ENCODE measurements at places on chromosomes 4 and X. TPM values are rescaled to one million over a fixed set of nuclear protein-coding genes. Genes with fewer than 3 reads are reported as not detected.

Gene ARSJ
- total RNA-seq = 40.2 TPM

Gene TEX11
- total RNA-seq = not detected

Gene KCNIP4
- total RNA-seq = 0.38 TPM

Gene SHROOM2
- total RNA-seq = 18.1 TPM

Gene DCAF4L1
- total RNA-seq = not detected

Gene GPR34
- not detected for total RNA-seq

Gene SGMS2
- total RNA-seq = 81.9 TPM

Gene PF4V1
- total RNA-seq = not detected

Gene MCF2
- under 0.01 TPM for total RNA-seq

Gene SPANXC
- total RNA-seq = not detected

Gene KIAA1210
- not detected for total RNA-seq

Gene TCEAL7
- total RNA-seq = 11.8 TPM

Gene CTBP1
- 250 TPM for total RNA-seq

All from mesangial cell (primary cell).